Naive thymus-derived CD4-positive, alpha-beta T cell (primary cell): ENCODE measurements at places on chromosomes 6 and 20.
A peak's percentile ranks its signal among the peaks of the same experiment; 100 is the strongest.

DNA sequence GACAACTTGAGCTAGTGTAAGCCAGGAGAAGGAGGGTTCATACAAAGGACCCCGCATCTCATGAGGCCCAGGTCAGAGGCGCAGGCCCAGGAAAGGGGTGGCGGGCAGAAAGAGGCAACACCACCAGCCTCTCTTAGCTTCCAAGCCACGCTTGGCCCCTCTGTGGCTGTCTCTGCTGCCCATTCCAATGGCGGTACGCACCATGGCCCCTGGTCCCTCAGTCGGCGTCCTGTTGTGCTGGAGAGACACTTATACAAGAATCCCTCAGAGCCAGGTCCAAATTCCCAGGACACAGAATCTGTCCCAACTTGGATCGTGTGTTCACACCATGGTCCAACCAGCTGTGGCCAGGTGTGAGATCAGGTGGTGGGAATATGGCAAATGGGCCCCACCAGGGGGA, 127.0 kb upstream of the CDH4 start:
- H3K27me3 ChIP-seq = no peaks in the 10 kb centered on the region
- no peaks in the 10 kb centered on the region for H3K36me3 ChIP-seq
- no peaks in the 10 kb centered on the region for H3K4me1 ChIP-seq
- no peak overlapping the region for H3K27ac ChIP-seq
- H3K4me3 ChIP-seq = no peak overlapping the region

DNA sequence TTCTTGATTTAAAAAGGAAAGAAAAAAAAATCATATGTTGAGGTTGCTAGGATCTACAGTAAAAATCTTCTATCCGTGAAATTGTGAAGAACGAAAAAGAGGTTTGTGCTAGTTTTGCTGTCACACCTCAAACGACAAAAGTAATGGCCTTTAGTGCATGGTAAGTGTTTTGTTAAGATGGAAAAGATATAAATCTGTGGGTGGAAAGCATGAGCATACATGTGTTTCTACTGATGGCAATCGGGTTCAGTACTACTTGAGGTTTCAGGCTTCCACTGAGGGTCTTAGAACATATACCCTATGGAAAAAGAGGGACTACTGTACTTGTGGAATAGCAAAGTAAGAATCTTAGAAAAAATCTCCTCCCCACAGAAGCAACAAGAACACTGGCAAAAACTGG, 58.0 kb downstream of the AHI1 start:
- H3K36me3 ChIP-seq = no peaks in the 10 kb centered on the region
- DNase-seq = no peak
- no peaks in the 10 kb centered on the region for H3K4me1 ChIP-seq
- no peaks in the 10 kb centered on the region for H3K27me3 ChIP-seq

- H3K36me3 ChIP-seq = no peaks in the 10 kb centered on the region
- no peak overlapping the region for H3K27ac ChIP-seq
- H3K27me3 ChIP-seq = no peaks in the 10 kb centered on the region
- H3K4me1 ChIP-seq = no peaks in the 10 kb centered on the region
- H3K4me3 ChIP-seq = no peak overlapping the region
These were observed 14.1 kb upstream of the SPDEF start for GRCh38 chr6:34570066-34570833.

- H3K36me3 ChIP-seq = no peaks in the 10 kb centered on the region
- no peak overlapping the region for H3K27ac ChIP-seq
- H3K27me3 ChIP-seq = no peaks in the 10 kb centered on the region
- no peak for DNase-seq
- H3K4me1 ChIP-seq = no peaks in the 10 kb centered on the region
These were observed 60.2 kb downstream of the LRRC1 start for GRCh38 chr6:53854843-53855567.

DNA sequence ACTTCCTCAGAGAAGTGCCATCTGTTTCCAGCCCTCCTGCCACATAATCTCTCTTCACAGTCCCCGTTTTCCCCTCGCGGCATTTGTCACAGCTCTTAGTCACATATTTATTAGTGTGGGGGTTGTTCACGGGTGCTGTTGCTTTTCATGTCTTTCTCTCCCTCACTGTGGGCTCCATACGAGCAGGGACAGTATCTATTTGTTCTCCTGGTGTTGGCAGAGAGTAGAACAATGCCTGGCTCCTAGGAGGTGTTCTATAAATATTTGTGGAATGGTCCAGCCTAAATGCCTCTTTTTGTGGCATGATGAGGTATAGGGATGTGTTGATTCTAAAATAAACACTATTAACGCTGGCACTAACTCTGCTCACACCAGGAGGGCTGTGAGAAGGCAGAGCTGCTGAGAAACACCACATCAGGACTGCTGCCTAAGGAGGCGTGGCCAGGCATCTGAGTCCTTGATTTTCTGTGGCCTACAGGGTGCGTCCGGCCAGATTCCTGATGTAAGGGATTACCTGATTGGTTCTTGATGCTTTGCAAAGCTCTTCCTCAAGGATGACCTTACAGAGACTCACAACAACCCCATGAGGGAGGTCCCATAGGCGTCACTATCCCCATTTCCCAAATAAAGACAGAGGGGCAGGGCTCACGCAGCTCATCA, 219.8 kb upstream of the ARID1B start:
- no peak overlapping the region for H3K4me3 ChIP-seq
- no peaks in the 10 kb centered on the region for H3K4me1 ChIP-seq
- H3K27me3 ChIP-seq = no peaks in the 10 kb centered on the region
- no peak for DNase-seq
- no peak overlapping the region for H3K27ac ChIP-seq
- no peaks in the 10 kb centered on the region for H3K36me3 ChIP-seq

DNA sequence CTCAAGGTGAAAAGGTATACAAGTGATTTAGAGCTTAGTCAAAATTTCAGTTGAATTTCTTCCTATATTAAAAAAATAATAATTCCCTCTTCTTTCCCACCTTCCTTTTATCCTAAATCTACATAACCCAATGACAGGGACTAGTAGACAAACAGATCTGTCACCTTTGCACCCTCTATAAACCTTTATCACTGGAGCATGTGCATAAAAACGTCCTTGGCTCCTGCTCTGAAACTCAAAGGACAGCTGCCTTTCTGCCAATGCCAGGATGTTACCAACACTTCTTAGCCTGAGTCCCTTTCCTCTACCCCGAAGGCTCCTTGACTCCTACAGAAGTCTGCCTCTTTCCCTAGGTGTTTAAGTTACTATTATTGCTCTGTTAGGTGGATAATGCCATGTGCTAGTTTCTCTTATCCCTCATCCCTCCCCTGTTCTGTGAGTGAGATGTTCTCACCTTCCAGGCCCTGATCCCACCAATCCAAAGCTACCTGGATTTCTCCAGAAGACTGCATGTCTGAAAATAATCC, 4.3 kb downstream of the CLVS2 start:
- no peak overlapping the region for H3K27ac ChIP-seq
- no peaks in the 10 kb centered on the region for H3K36me3 ChIP-seq

DNA sequence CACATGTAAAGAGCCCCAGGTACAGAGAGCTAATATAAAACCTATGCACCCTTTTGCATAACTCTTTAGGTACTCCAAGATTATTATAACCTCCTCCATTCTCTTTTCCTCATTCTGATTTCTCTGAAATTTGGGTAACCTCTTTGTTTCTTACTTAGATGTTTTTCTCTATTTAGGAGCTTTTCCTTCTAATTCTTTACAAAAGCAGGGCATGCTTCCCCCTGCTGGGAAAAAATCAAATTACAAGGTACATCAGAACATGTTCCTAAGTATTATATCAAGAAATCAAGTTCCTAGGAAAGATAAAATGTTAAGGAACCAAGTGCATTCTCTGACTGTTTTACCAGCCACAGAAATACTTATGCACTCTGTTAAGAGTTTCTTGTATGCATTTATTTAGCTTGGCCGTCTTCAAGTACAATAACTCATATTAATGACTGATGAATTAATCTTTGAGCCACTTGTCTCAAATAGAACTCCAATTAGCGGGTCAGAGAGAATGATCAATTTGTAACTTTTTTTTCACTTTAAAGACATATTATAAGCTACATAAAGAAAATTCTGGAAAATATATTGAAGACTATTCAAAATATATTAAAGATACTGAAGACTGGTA, 2.1 kb downstream of the KHDRBS2 start:
- H3K27ac ChIP-seq = no peak overlapping the region
- H3K36me3 ChIP-seq = no peaks in the 10 kb centered on the region
- H3K4me1 ChIP-seq = no peaks in the 10 kb centered on the region
- no peaks in the 10 kb centered on the region for H3K27me3 ChIP-seq
- H3K4me3 ChIP-seq = no peak overlapping the region

DNA sequence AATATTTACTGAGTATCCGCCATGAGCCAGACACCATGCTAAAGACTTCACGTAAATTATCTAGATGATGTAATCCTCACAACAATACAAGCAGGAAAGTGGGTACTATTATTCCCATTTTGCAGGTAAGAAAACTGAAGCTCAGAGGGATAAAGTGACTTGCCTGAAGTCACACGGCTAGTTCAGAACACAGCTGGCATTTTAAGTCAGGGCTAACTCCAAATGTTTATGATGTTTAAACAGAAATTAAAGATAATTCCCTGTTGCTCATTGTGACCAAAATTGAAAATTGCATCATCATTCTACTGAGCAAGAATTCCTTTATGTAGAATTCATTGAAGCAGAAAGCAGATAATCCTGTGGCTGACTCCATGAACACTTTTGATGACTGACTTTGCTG, 71.3 kb upstream of the STXBP5 start:
- DNase-seq = no peak
- no peaks in the 10 kb centered on the region for H3K4me1 ChIP-seq
- H3K4me3 ChIP-seq = no peak overlapping the region
- no peaks in the 10 kb centered on the region for H3K36me3 ChIP-seq

DNA sequence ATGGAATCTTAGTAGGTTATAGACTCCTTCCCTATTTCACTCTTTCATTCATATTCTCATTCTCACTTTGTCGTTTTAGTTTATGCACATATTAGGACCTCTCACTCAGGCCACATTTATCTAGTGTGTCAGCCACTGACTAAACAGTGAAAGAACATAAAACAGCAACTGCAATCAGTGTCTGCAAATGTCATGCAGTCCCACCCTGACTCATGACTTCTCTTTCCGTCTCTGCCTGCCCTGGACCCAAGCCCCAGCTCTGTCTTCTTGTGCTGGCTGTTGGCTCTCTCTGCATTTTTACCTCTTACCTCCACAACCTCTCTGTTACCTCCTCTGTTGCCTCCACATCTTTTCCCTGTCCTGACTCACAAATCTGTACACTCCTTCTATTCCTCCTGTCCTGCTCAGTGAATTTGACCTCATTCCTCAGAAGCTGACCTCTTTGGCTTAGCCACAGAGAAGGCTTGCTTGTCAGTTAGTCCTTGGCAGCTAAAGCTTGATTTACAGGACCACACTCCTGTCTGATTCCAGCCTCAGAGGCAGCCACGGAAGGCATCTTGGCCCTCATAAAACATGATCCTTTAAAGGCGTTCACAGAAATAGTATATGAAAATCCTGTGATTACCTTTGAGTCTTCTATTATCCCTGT, 247.6 kb downstream of the PKHD1 start:
- H3K27ac ChIP-seq = no peak overlapping the region
- no peaks in the 10 kb centered on the region for H3K27me3 ChIP-seq
- no peak for DNase-seq
- no peak overlapping the region for H3K4me3 ChIP-seq
- H3K4me1 ChIP-seq = no peaks in the 10 kb centered on the region

- no peaks in the 10 kb centered on the region for H3K36me3 ChIP-seq
- no peak for DNase-seq
- no peak overlapping the region for H3K4me3 ChIP-seq
- H3K27ac ChIP-seq = no peak overlapping the region
- H3K27me3 ChIP-seq = no peaks in the 10 kb centered on the region
These were observed 121.4 kb downstream of the TPBG start for GRCh38 chr6:82484737-82485626.

GRCh38 chr20:40082436-40082835, 606.6 kb downstream of the MAFB start:
- no peaks in the 10 kb centered on the region for H3K4me1 ChIP-seq
- no peak for DNase-seq
- no peaks in the 10 kb centered on the region for H3K27me3 ChIP-seq
- H3K27ac ChIP-seq = no peak overlapping the region

- H3K4me1 ChIP-seq = no peaks in the 10 kb centered on the region
- H3K4me3 ChIP-seq = no peak overlapping the region
- no peaks in the 10 kb centered on the region for H3K36me3 ChIP-seq
These were observed 182.7 kb upstream of the CCN2 start for GRCh38 chr6:132133736-132134445.

DNA sequence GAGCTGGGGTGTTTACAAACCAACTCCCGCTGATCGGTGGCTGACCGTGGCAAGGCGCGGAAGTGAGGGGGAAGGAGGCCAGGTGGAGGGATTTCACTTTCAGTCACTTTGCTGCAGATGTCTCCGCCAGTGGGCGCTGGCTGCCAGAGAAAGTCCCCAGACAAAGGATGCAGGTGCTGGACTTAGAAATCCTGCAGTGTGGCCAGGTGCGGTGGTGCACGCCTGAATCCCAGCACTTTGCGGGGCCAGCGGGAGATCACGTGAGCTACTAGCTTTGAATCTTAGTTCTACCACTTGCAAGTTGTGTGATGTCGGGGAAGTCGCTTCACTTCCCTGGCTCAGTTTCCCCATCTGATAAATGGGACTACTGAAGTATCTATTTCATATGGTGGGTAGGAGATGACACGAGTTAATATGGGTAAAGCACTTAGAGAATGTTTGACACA, 180.4 kb downstream of the ZNF217 start:
- H3K36me3 ChIP-seq = no peaks in the 10 kb centered on the region
- no peak overlapping the region for H3K27ac ChIP-seq
- no peak overlapping the region for H3K4me3 ChIP-seq
- H3K27me3 ChIP-seq = no peaks in the 10 kb centered on the region
- DNase-seq = peak; percentile 11

DNA sequence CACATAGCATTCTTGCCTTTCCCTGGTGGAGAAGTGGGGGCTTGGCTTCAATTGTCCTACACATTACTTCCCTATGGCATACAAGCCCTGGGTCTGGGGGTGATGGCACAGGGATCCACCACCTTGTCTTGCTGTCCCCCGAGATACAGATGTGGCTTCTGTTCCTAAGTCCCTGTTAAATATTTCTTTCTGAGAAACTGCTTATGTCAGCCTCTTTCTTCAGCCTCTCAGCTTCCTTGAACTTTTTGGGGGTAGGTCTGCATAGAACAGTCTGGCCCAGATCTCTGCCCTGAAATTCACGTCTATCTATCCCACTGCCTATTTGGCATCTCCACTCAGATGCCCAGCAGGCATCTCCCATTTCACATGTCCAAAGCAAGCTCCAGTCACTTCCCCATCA, 177.4 kb downstream of the SCP2D1 start:
- no peak overlapping the region for H3K27ac ChIP-seq
- no peak for DNase-seq
- H3K27me3 ChIP-seq = no peaks in the 10 kb centered on the region
- H3K4me1 ChIP-seq = no peaks in the 10 kb centered on the region
- no peak overlapping the region for H3K4me3 ChIP-seq

DNA sequence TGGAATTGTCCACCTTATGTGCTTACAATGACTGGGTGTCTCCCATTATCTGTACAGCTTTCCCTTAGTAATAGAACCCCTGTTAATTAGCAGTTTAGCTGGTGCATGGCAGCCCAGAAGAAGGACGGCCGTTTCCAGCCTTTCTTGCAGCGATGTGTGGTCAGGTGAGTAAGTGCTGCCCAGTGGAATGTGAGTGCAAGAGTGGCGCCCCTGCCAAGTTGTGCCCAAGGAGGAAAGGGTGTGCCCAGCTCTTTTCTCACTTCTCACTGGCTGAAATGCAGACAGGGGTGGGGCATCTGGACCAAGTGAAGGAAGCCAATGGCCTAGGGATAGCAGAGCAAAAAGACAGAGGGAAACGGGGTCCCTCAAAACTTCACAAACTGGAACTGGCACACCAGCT, 296.8 kb downstream of the PREX1 start:
- no peaks in the 10 kb centered on the region for H3K27me3 ChIP-seq
- no peaks in the 10 kb centered on the region for H3K36me3 ChIP-seq
- no peaks in the 10 kb centered on the region for H3K4me1 ChIP-seq
- DNase-seq = no peak
- H3K27ac ChIP-seq = no peak overlapping the region
